ENCODE measurements at places on chromosomes 4 and X. TPM values are rescaled to one million over a fixed set of nuclear protein-coding genes. Genes with fewer than 3 reads are reported as not detected.

ATP8A1 gene
- 18.7 TPM for total RNA-seq

NPFFR2 gene
- total RNA-seq = not detected

GAGE1 gene
- total RNA-seq = not detected

CFI gene
- total RNA-seq = not detected

FATE1 gene
- not detected for total RNA-seq

TRIM60 gene
- total RNA-seq = not detected

IGSF1 gene
- not detected for total RNA-seq

MAGEB1 gene
- total RNA-seq = not detected

UGT2B15 gene
- not detected for total RNA-seq

Data from activated CD4-positive, alpha-beta memory T cell treated with anti-CD3 and anti-CD28 coated beads, Interleukin-2, amount 10 ng/mL, durations not matched to agents 7 days and 5 days (primary cell).